ENCODE measurements at places on chromosomes 5 and 9.
A peak's percentile ranks its signal among the peaks of the same experiment; 100 is the strongest.

GRCh38 chr5:136701191-136701590 lies 335.8 kb upstream of the TRPC7 start:
- no peak for DNase-seq

DNA sequence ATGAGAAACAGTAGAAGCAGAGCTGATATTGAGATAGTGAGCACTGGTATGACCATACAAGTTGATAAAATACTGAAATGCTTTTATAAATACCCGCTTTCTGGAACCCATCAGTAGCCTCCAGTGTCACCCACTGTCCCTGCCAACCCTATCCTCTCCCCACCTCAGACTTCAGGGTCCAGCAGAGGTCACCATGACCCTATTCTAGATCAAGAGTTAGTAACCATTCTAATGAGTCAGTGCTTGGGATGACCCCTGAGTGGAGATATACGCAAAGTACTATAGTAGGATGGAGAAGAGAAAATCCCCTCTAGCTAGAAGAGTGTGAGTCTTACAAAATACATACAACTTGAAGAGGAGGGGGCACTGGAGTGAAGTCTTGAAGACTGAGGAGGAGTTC lies 297.9 kb upstream of the BRINP1 start:
- DNase-seq = no peak

DNA sequence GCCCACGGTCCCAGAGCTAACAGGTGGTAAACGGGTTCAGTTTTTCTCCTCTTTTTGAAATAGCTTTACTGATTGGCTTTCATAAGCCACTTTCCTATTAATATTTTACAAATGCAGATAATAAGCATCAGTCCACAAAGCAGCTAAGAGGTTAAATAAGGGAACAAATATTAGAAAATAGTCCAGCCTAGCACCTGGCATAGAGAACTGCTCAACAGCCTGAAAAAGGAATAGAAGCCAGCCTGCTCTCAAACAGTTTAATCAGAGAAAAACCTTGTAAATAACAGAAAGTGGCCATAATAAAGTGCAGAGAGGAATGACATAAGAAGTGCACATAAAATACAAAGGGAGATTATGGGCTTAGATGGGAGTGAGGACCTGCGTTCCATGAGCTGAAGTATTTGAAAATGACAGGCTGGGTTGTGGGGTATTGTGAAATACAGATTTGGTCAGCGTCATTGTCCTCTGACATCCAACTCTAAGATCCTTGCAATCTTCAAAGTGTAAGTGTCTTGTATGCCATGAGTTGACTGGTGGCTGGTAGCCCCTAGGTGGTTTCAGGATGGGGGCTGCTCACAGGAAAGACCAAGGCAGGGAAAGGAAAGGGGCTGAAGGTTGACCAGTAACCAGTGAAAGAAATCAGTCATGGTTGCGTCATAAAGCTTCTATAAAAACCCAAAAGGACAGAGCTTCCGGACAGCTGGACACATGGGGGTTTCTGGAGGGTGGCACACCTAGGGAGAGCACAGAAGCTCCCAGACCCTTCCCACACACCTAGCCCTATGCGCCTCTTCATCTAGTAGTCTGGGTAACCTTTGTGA lies 32.4 kb downstream of the MYO10 start:
- no peak for DNase-seq

DNA sequence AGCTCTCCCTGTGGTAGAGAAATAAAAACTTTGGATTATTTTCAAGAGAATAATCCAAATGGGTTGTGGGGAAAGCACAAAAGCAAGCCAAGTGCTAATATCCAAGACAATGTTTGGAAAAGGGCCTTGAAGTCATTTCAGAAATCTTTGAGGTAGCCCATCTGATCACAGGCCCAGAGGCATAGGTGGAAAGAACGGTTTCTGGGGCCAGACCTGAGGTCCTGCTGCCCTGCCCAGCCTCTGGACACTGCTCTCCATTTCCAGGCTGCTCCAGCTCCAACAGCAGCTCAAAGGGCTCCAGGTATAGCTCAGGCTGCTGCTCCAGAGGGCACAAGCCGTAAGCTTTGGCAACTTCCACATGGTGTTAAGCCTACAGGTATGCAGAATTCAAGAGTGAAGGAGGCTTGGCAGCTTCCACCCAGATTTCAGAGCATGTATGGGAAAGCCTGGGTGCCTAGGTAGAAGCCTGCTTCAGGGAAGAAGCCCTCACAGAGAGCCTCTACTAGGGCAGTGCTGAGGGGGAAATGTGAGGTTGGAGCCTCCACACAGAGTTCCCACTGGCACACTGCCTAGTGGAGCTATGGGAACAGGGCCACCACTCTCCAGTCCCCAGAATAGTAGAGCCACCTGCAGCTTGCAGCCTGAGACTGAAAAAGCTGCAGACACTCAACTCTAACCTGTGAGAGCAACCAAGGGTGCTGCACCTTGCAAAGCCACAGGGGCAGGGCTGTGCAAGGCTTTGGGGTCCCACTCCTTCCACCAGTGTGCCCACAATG lies 133.1 kb downstream of the PIK3R1 start:
- DNase-seq = no peak

DNA sequence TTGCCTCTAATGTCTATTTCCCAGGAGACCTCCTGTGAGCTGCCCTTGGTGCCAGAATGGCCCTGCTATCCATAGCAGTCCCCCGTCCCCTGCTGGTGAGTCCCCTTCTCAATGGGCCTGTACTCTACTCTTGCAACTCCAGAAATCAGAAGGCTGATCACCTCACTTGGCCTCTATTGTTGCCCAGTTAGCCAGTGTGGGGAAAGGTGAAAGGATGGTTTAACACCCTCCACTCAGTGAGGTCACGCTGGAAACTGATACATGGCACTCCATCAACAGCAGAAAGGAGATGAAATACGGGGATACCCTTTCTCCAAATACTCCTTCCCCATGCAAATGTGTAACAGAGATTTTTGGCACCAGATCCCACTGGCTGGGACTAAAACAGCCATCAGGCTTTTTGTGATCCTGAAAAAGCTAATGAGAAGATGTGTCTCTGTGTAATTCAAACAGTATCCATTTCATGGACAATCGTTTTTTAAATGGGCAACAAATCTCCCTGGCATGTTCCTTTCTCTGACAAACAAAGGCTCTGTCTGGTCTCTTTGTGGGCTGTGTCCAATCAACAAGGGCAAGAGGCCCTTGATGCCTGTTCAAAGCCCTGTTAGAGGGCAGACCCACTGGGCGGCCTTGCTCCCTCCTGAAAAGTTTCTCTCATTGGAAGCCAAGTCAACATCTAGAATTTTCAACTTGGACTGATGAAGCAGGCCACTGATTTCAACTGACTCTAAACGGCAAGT lies 343.7 kb downstream of the SPOCK1 start:
- no peak for DNase-seq

- no peak for DNase-seq
Observed at GRCh38 chr5:148843510-148844318, 17.3 kb downstream of the ADRB2 start.

DNA sequence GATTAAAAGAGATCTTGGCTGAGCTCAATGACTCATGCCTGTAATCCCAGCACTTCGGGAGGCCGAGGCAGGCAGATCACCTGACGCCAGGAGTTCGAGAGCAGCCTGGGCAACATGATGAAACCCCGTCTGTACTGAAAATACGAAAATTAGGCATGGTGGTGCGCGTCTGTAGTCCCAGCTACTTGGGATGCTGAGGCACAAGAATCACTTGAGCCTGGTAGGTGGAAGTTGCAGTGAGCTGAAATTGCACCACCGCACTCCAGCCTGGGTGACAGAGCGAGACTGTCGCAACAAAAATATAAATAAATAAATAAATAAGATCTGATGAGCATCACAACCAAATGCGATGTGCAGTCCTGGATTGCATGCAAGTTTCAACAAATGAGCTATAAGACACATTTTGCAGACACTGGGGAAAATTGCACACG lies 8.7 kb upstream of the ENG start:
- DNase-seq = no peak

- no peak for DNase-seq
Observed at GRCh38 chr5:55176176-55176818, 3.3 kb upstream of the CDC20B start.

DNA sequence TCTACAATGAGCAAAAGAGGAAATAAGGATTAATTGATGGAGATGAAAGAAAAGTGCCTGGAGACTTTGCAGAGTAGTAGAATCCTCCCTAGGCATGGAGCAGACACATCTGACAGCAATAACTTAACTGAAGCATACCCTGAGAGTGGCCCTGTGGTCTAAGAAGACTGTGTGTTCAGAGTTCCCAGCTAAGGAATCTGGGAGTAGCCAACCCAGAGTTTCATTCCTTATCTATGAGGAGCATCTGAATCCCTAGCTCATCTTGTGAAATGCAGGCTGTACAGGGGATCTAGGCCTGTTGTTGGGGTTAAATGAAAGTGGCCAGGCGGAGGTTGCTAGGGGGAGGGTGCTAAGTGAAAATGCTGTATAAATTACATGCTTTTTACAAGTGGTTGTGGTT lies 233.1 kb upstream of the FBXL7 start:
- DNase-seq = no peak

DNA sequence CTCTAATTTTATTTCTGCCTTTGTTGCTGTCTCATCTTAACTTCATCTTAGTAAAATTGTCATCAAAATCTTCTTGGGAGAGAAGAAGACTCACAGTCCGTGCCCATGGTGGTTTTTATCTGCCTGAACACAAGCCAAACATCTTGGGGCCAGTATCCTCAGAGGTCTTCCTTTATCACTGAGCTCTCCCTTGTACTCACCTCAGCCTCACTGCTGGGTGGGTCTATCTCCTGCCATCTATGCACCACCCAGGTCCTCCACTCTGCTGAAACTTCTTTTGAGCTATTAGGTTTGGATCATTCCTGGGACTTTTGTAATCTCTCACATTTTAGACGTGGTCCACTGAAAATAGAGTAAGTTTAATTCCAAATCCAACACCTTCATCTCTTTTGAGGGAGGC lies 116.3 kb upstream of the EPB41L4A start:
- DNase-seq = no peak

DNA sequence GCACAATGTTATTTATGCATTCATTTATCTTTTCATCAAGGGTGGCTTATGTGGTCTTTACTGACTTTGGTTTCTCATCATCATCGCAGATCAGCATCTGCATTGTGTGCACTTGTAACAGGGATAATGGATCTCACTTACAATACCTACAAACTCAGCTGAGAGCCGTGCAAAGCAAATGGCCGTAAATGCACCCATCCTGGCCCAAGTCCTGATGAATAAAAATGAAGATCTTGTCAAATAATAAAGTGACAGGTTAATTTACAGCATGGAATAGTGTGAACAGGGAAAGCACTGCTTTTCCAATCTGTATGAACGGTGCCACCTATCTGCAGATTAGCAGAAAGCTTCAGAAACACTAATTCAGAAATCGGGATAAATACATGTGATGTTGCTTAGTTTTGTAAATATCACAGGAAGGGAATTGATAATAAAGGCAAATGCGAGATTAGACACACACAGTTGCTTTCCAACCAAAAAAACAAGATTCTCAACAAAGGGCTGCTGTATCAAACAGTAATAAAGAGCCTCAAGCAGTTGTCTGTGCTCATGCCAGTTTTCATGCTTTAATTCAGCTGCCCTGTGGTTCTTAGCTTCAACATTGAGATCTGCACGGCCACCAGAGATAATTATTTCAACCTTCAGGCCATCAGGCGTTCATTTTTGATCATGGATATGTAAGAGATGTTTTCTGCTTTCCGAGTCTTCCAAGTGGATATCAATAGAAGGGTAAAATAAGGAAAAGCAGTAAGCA lies 153.4 kb upstream of the POU5F2 start:
- peak; percentile 58 for DNase-seq

GRCh38 chr5:169590602-169591001 lies 7.0 kb downstream of the SPDL1 start:
- DNase-seq = no peak

- no peak for DNase-seq
Observed at GRCh38 chr5:57531333-57531732, 48.7 kb upstream of the ACTBL2 start.

- peak; percentile 70 for DNase-seq
Observed at GRCh38 chr5:10701567-10702039, 59.4 kb downstream of the DAP start.

- DNase-seq = no peak
Observed at GRCh38 chr5:43691275-43691674, 88.3 kb downstream of the NNT start.

Data from Ammon's horn (tissue), 1 donor.